CD4-positive, alpha-beta T cell treated with Interleukin-1 beta for 1 hour (primary cell): ENCODE measurements at places on chromosomes 13 and 19.

- no peak for DNase-seq
Measured at GRCh38 chr13:43686557-43686956, 100.2 kb downstream of the ENOX1 start.

GRCh38 chr13:108787700-108788414 is 158.4 kb downstream of the MYO16 start:
- no peak for DNase-seq

DNA sequence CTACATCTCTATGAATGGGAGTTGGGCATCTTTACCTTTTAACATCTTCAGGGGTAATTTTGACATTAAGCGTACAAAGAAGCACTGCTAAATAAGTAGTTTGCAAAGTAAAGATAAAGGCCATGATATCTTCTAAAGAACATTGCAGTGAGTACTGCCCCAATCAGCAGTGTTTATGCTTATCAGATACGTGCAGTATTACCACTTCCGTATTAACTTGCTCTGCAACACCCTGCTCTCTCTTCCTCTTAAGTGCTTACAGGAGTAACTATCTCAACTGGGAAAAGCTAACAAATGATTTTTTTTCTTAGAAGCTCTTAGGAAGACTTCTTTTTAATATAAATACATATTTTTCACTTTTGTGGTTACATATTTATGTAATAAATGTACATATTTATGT is 793.7 kb upstream of the SLC10A2 start:
- no peak for DNase-seq

GRCh38 chr13:51804295-51805172 is 571 bp upstream of the DHRS12 start:
- DNase-seq, result peak; percentile 49

DNA sequence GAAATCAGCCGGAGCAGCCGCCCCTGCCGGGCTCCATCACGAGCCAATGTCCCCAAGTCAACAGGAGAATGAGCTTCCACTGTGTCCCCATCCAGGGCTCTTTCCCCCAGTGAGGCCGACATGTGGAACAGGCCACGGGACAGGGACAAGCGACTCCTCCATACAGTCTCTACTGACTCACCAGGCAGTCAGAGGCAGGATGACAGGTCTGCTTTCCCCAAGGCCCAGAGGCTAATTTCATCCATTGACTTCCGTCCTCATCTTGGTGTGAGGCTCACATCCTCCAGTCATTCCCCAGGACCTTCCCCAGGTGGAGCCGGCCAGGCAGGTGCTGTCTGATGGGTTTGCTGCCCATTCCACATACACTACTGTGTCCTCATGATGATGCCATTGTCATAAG is 3.5 kb downstream of the CEACAM6 start:
- no peak for DNase-seq

DNA sequence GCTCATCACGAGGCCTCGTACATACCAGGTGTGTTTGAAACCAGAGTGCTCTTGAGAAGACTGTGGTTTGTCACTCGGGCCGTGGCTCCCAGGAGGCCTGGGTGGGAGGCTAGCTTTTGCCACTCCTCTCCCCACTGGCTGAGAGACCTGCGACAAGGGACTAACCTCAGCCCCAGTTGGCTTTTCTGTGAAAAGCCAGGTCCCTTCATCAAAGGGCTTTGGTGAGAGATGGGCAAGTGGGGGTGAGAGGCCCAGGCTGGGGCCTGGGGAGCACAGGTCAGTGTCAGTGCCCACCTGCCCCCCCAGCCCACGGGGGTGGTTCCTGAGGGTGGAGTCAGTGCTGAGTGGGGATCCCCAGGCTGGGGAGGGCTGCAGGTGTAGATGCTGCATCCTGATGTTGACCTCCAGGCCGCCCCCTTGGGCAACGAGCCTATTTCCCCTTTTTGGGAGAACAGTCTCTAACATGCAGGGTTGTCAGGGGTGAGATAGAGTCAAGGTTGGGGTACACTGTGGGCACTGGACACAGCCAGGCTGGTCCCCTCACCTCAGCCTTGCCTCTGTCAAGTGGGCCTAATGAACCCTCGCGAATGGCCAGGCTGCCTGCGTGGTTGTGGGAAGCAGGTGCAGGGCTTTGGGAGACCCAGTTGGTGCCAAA is 661 bp downstream of the KCNJ14 start:
- no peak for DNase-seq

- no peak for DNase-seq
Measured at GRCh38 chr13:104967836-104968630, 1567.4 kb downstream of the EFNB2 start.

GRCh38 chr13:51192348-51192747 is 29.9 kb upstream of the FAM124A start:
- DNase-seq, result no peak

DNA sequence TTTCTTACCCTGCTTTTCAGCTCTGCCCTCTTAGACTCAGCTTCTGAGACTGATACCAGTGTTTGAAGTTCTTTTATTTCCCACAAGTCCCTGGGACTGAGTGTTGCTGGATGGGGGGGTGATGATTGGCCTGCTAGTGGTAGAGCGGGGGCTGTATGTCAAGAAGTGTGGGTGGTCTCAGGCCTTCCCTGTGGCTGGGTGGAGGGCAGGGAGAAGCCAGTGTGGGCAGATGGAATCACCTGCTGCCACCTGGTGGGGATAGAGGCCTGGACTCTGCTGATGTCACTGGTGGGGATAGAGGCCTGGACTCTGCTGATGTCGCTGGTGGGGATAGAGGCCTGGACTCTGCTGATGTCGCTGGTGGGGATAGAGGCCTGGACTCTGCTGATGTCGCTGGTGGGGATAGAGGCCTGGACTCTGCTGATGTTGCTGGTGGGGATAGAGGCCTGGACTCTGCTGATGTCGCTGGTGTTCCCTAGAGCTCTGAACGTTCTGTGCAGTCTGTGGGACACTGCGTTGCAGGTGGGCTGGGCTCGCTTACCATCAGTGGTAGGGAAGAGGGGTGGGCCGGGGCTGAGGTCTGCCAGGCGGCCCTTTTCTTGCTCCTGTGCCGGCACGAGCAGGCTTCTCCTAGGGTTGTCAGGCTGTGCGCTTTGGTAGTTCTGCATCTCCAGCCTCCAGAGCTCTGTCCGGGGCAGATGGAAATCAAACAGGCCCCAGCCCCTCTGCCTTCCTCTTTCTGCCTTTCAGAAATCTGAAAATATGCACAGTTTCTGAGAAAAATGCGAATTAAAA is 101.3 kb downstream of the ARHGEF7 start:
- peak; percentile 30 for DNase-seq

- no peak for DNase-seq
Measured at GRCh38 chr13:55554741-55555140, 1586.0 kb upstream of the PRR20A start.

GRCh38 chr13:114110091-114110829 is 22.2 kb downstream of the RASA3 start:
- peak; percentile 81 for DNase-seq

GRCh38 chr13:30340331-30341250 is 33.2 kb upstream of the KATNAL1 start:
- no peak for DNase-seq

GRCh38 chr13:48181482-48182145 is 51.4 kb upstream of the ITM2B start:
- DNase-seq, result no peak

- DNase-seq, result peak; percentile 51
Measured at GRCh38 chr19:19562665-19563347, 24.7 kb downstream of the CILP2 start.

- no peak for DNase-seq
Measured at GRCh38 chr13:112142401-112142930, 75.5 kb downstream of the SOX1 start.

GRCh38 chr13:110433014-110433413 is 125.9 kb downstream of the COL4A2 start:
- no peak for DNase-seq

GRCh38 chr13:50094615-50095293 is 79.5 kb downstream of the KCNRG start:
- no peak for DNase-seq

DNA sequence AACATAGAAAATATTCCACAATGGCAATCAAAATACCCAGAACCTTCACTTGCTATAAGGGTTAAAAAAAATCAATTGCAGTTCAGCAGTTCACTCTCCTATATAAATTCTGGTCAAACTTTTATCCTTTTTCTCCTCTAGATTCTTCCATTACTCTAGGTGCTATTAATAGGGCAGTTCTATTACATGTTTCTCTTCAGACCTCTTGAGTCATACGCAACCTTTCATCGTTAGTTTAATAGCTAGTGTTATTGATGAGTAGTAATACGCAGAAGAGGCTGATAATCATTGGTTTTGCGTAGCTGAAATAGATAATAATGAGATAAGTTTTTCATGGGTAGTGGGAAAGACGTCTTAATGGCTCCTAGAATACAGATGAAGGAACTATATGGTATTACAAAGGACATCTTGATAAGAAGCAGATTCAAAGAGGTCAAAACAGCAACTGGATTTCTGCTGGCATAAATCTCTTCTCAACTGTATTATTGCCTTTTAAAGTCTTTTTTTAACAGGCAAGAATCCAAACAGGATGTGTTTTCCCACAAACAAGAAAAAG is 118.3 kb upstream of the STARD13 start:
- no peak for DNase-seq

DNA sequence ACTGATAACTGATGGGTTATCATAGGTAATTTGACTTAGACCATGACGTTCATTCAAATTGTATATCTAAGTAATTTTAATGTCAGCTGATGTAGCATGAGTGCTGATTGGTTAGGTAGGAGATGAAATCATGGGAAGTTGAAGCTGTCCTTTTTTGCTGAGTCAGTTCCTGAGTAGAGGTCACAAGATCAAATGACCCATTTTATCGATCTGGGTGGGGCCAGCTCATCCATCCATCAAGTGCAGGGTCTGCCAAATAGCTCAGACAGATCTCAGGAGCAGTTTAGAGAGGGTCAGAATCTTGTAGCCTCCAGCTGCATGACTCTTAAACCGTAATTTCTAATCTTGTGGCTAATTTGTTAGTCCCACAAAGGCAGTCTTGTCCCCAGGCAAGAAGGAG is 35.3 kb upstream of the CD177 start:
- no peak for DNase-seq

DNA sequence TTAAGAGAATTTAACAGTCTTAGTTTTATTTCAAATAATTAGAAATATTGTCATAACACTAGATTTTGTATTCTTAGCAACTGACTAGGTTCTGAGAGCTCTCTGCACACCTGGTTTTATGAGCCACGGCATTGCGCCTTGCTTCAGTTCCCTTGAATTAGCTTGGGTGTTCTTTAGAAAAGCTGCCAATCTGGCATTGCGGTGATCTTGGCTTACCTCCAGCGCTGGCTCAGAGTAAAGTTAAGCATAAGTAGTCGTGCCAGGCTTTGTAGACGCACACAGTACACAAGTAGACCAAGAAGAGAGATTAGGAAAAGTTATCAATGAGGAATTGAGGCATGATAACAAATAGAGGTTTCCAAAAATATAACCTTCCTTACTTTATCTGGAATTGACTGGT is 45.7 kb downstream of the TPP2 start:
- DNase-seq, result no peak

- no peak for DNase-seq
Measured at GRCh38 chr13:95533545-95534160, 18.9 kb upstream of the CLDN10 start.

GRCh38 chr19:9205501-9206113 is 13.8 kb downstream of the OR7D4 start:
- DNase-seq, result peak; percentile 66

- no peak for DNase-seq
Measured at GRCh38 chr19:16462757-16463250, 9.0 kb downstream of the EPS15L1 start.

- no peak for DNase-seq
Measured at GRCh38 chr13:90696254-90696653, 651.2 kb upstream of the MIR17HG start.

- DNase-seq, result no peak
Measured at GRCh38 chr19:13492128-13492527, 14.2 kb downstream of the CACNA1A start.

DNA sequence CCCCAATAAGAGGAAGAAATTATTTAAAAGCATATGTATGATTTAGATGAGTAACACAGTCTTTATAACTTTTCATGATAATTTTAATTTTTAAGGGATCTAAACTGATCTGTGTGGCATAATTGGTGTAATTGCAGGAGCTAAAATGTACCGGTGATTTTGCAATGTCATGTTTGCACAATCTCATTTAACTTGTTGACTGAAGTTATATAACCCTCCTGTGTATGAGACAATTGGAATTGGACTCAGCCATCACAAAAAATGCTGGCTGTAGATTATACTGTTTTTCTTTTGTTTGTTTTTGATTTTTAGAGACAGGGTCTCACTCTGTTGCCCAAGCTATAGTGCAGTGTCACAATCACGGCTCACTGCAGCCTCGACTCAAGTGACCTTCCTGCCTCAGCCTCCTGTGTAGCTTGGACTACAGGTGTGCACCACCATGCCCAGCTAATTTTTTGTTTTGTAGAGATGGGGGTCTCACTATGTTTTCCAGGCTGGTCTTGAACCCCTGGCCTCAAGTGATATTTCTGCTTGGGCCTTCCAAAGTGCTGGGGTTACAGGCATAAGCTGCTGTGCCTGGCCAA is 26.1 kb downstream of the FGF9 start:
- DNase-seq, result no peak

GRCh38 chr13:72953391-72953965 is 105.3 kb upstream of the KLF5 start:
- no peak for DNase-seq

GRCh38 chr19:35027009-35027408 is 3.3 kb upstream of the SCN1B start:
- DNase-seq, result no peak

DNA sequence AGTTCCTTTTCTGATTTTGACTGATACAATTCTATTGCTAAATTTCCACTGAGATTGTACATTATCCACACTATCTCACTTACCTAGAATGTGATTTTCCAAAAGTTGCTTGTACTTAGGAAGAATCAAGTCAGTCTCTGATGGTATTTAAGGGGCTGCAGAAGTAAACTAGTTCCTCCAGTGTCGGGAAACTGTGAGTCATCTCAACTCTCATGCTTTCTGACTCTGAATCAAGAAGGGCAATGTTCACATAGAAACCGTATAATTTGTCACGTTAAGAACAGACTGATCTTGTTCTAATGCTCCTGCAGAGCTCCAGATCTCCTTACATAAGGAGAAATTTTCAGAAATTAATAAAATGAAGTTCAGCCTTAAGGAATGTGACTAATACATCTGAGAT is 369.3 kb downstream of the KLF5 start:
- DNase-seq, result no peak

DNA sequence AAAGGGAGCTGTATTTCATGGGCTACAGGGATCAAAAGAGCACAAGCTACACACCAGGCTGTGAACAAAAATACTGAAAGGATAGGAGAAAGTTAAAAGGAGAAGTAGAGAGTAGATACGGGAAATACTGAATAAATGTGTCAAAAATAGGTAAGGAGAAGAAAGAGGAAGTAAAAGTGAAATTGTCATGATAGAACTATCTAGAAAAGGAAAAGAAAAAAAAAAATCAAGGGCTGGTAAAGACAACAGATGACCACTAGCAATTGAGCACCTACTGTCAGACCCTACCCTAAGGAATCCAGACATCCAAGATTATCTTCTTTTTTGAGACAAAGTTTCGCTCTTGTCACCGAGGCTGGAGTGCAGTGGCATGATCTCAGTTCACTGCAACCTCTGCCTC is 4.8 kb downstream of the RUBCNL start:
- DNase-seq, result no peak

GRCh38 chr19:21439201-21439751 is 42.3 kb downstream of the ZNF493 start:
- DNase-seq, result no peak
